ENCODE measurements at places on chromosomes 3 and 15.

DNA sequence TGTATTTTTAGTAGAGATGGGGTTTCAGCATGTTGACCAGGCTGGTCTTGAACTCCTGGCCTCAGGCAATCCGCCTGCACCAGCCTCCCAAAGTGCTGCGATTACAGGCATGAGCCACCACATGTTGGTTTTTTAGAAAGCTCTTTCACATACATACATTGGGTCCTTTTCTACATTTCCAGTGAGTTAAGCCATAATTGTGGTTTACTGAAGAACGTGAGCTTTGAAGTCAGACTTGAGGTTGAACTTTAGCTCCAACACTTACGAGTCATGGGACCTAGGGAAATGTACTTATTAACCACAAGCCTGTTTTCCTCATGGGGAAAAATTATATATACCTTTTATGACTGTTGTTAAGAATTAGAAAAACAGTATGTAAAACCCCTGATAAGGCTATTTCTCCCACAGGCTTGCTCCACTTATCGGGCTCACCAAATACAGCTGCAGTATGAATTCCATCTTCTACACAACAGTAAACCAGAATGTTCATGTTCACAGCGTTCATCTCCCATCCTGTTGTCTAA lies 39.0 kb downstream of the GPR160 start:
- DNase-seq, result no peak

GRCh38 chr3:153624310-153625030 lies 462.4 kb downstream of the RAP2B start:
- peak; percentile 29 for DNase-seq

GRCh38 chr3:159771865-159772611 lies 216.6 kb upstream of the IL12A start:
- DNase-seq, result no peak

DNA sequence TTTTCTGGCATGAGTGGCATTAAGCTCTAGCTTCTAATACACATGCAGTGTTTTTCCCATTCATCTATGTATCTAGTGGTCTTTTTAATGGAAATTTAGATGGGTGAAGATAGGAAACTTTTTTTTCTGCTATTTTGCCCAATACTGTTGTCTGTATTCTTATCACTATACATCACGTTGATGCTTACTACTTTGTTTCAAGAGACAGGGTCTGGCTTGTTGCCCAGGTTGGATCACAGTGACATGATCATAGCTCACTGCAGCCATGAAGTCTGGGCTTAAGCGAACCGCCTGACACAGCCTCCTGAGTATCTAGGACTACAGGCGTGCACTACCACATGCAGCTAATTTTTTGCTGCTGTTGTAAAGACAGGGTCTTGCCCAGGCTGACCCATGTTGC lies 84.6 kb downstream of the PEAK1 start:
- DNase-seq, result no peak

DNA sequence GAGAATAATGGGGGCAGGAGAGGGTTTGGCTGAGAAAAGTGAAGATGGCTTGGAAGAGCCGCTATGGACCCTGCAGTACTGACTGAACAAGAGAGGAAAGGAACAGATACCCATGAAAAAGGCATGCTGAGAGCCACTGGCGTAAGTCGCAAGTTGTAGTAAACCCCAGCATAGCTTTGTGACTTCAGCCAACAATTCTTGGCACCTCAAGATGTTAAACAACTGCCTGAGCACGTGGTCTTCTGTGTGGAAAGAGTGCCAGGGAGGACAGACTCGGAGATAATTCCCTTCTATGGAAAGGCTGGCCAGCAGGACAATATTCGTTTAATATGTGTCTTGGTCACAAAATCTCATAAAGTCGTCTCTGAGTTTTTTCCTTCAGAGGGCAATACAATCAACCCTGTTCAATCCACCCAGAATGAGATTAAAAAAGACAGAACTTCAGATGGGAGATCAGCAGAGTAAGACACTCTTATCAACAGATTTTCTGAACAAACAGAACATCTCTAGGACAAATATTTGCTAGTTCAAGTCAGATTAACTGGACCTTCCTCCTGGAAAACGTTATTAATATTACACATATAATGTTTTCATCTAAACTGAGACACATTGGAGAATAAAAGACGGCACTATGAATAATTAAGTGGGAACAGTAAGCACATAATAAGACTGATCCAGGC lies 49.2 kb downstream of the NEK10 start:
- no peak for DNase-seq

DNA sequence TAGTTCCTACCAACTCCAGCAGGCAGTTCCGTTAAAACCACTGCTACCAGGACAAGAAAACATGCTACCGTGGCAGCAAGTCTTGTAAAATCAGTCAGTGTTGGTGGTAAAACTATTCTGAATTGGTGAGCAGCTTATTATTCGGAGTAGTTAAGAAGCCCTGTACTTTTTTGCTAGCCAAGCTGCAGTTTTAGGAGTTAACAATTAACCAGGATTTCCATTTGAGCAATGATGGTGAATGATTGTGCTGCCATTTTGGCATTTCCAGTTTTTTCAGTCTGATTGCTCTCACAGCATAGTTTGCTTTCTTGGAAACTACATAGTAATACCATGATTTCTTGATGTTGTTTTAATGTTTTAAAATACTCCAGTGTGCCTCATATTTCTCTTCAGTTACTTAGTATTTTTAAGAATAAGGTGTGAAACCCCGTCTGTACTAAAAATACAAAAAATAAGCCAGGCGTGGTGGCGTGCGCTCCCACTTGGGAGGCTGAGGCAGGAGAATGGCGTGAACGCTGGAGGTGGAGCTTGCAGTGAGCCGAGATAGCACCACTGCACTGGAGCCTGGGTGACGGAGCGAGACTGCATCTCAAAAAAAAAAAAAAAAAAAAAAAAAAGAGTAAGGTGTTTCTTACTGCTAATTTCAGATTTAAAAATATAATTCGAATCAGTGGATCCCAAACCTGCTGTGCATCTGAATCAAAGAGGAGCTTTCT lies 43.8 kb upstream of the SCAANT1 start:
- no peak for DNase-seq

DNA sequence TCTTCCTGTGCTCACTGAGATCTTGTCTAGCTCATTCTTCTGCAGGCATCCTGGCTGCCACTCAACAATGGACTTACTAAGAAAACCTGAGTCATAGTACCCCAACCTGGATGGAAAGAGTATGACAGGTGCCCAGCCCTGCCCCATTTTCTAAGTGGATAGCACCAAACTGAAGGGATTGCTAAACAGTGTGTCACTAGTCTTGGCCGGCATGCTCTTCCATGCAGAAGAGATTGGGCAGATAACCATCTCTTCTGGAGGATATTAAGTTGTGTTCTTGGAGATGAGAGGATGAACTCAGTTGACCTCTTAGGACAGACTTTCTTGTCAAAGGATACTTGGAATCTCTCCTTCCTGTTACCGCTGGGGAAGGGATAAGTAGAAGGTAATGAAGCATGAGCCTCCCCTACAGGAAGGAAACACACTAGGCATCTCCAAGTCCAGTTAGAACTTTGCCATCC lies 797.5 kb downstream of the AGBL1 start:
- DNase-seq, result no peak

DNA sequence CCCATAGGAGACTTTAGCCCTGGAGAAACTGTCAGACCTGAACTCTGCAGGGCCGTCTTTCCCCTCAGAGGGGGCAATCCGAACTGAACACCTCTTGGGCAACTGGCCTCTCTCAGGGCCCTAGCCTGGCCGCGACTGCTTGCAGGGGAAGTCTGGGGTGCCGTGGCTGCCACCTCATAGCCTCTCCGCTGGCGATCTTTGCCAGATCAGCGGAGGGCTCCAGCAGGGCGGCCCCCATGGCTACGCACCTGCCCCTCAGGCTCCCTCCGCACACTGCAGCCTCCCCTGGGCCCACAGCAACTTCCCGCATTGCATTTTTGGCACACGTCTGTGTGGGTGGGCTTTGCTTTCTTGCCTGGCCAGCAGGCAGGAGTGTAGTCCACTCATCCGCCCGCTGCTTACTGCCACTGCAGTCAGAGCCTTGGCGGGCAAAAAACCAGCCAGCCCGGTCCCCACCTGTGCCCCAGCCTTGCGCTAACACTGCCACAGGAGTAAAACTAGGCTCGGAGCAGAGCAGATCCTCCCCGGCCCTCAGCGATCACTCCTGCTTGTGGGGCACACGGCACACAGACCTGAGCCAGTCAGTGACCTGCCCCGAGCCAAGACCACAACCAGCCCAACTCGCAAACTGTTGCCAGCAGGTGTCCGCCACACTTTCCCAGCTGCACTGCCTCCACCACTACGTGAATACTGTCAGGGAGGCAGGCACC lies 266.8 kb upstream of the CBLB start:
- no peak for DNase-seq
